Kasumi-1 (cell line): ENCODE measurements at places on chromosomes 12 and 14.

GRCh38 chr12:59886131-59886733 lies 290.4 kb downstream of the SLC16A7 start:
- DNase-seq: no peak

DNA sequence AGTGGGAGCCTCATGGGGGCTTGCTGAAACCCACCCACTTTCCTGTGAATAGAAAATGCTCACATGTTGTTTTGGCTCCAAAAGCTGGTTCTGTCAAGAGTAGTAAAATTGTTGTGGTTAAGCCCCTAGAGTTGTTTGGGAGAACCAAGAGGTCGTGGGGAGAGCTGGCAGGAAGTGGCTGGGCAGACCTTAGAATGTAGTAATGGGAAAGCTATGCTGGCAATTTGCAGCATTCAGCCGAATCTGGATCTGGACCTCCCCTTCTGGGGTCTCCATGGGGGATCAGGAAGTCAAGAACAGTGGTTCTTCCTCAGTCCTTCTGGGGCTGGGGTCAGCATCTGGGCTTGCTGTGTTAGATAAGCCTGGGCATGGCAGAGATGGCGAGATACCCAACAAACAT lies 150.6 kb upstream of the TBX3 start:
- DNase-seq: no peak

- DNase-seq: no peak
Observed at GRCh38 chr14:51398898-51399297, 158.9 kb downstream of the TMX1 start.

DNA sequence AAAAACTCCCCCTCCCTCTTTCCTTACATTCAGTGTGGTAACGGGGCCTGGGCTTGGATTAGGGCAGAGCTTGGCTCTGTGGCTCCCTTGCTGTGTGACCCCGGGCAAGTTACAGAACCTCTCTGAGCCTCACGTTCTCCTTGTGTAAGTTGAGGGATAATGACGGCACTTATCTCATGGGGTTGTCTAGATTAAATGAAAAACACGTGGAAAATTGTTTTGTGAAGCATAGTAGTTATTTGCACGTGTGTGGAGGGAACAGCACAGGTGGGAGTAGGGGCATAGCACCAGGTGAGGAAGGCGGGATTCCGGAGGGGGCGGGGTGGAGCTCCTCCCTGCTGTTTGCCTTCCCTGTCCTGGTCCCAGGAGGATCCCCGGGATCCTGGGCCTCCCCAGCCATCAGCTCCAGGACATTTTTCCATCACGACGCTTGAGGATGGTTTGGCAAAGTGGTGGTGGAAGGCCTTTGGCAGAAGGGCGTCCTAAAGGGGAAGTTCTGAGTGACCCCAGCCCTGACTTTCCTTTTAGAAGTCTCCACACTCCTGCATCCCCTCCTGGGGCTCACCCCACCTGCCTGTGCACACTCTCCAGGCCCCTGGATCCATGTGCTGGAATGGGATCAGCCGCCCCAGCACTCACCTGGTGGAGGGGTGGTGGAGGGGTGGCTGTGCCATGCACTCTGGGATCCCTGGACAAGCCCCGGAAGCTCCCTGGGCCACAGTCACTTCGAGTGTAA lies 22.7 kb downstream of the LRTM2 start:
- DNase-seq: no peak

GRCh38 chr12:262817-263216 lies at the start of gene SLC6A13:
Gene SLC6A13, minus strand, starts transcription at chr12:262836. Its CDS starts 2,784 bp downstream, at chr12:260052.
- no peak for DNase-seq

DNA sequence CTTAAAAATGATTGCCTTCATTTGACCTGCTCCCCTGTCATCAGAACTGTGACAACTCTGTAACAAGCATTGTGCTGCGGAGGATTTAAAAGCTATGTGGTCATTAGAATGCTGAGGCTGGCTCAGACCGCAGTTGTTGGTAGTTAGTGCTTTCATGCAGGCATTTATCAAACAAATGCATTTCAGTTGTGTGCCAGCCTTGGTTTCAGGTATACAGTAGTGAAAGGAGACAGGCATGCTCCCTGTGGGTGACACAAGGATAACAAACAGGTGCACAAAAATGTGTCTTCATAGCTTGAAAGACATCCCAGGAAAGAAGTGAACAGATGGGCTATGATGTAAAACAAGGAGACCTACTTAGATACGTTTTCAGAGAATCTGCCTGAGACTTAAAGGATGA lies 60.6 kb downstream of the MARK3 start:
- no peak for DNase-seq

DNA sequence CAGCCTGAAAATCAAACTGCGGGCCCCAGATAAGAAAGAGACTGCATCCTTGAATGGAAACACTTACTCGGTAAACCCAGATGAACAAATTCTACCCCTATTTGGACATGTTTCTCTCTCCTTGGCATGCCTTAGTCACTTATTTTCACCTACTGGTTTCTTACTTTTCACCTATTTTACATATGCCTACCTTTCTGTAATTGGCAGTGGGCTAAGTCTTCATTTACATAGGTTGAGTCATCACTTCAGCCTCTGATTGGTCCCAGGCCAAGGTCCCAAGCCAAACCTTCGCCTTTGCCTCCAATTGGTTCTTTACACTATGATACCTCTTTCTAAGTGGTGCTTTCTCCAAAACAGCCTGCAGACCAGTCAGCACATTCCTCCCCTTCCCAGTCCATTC lies 111.3 kb downstream of the DYRK2 start:
- DNase-seq: no peak

- DNase-seq: no peak
Observed at GRCh38 chr14:44589180-44589579, 82.1 kb upstream of the FSCB start.

DNA sequence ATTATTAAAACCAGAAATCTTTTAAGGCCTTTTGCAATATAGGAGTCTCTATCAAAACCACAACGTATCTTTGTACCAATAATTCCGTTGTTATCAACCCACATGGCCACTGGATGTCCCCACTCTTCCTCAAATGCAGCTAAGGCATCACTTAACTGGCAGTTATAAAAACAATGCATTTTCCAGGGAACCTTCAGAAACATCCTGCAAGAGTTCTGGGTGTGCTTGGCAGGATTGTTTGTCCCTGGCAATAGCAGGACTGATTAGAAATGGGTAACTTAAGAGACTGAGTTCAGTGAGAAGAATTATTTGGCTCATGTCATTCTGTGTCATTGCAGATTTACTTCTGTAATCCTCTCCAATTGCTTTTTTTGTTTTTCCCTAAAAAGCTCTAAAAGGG lies 112.0 kb downstream of the SLC15A5 start:
- DNase-seq: peak; percentile 53

- no peak for DNase-seq
Observed at GRCh38 chr12:23781118-23781517, 168.4 kb downstream of the SOX5 start.

- DNase-seq: no peak
Observed at GRCh38 chr14:101444116-101444515, 117.2 kb upstream of the DIO3 start.

- DNase-seq: no peak
Observed at GRCh38 chr14:35124127-35124526, 1.8 kb downstream of the PRORP start.

DNA sequence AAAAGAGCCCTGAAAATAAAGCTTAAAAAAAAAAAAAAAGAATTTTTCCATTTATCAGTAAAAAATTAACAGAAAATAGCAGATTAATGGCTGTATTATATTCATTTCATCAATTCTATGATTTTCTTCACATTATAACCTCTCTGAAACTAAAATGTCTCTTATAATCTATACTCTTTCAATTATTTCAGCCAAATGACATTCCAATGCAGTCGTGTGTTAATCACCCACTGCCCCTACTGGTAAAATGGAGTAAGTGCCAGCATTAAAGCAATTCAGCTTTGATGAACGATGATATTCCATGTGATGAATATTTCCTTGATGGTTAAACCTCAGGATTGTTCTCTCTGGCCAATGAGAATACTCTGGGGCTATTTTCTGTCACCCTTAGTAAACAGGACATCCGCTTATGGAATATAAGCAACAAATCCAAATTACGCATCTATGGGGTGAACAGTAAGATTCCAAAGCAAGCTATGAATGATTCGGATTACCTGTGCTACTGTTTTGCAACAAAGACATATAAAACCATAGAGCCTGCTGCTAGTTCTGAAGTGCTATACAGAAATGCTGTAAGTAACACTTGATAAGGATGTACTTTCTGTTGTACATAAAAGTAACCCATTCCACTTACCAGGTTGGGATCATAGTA lies 20.3 kb upstream of the SYCP3 start:
- DNase-seq: peak; percentile 41

- DNase-seq: no peak
Observed at GRCh38 chr12:2173971-2174370, 121.2 kb downstream of the CACNA1C start.

- no peak for DNase-seq
Observed at GRCh38 chr14:20711685-20712084, 23.1 kb downstream of the ANG start.

DNA sequence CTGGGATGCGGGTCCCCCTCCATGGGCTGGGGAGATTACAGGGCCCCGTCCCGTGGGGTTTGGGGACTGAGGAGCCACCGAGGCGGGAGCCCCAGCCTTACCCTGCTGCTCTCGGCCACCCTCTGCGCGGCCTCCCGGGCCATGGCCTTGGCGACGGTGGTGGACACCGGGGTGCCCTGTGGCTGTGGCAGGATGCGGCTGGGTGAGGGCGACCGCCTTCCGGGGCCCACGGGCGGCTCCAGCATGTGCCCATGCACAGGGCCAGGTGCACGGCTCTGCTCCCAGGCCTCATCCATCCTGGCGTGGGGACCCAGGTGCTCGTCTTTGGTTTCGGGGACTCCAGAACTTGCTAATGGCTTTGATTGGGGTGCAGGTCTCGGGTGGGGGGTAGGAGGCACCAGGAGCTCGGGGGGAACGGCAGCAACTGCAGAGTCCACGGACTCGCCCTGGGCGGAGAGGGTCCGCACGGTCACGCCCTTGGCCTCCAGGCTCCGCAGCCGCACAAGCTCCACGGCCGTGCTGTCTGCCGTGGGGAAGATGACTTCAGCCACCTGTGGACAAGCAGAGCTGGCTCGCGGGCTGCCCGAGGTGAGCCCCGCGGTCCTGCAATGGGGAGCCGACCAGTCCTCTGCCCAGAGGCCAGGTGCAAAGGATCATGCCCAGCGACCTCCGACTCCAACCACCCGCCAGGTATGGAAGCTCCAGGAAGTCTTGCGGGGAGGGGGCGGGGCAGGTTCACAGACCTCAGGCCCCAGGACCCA lies 99.2 kb downstream of the PIWIL1 start:
- DNase-seq: no peak

DNA sequence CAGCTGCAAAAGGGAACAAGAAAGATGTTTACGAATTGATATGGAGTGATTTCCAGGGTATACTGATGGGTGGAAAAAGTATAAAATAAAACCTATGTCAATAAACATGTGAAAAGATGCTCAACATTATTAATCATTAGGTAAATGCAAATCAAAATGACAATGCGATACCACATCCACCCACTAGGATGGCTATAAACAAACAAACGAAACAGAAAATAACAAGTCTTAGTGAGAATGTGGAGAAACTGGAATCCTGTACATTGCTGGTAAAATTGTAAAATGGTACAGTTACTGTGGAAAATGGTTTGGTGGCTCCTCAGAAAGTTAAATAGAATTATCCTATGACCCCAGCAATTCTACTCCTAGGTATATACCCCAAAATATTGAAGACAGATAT lies 9.5 kb upstream of the BEST3 start:
- no peak for DNase-seq

DNA sequence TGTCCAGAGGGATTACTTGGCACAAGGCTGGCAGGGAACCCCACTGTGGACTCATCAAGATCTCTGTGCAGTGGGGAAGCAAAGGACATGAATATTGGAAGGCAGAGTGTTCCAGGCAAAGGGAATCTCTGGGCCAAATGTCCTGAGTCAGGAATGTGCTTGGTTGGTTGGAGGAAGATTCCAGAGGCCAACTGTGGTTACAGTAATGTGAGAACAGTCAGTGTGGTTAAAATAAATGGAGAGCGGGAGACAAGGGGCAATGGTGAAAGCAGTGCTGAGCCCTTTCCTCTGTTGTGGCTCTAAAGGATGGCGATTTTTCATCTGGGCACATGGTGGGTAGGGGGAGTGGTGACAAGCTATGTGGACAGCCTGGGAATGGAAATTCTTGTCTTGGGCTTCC lies 948.2 kb downstream of the BCL11B start:
- no peak for DNase-seq
